CD4-positive, alpha-beta T cell treated with Interleukin-1 beta for 1 hour (primary cell): ENCODE measurements at places on chromosomes 7 and 10.

DNA sequence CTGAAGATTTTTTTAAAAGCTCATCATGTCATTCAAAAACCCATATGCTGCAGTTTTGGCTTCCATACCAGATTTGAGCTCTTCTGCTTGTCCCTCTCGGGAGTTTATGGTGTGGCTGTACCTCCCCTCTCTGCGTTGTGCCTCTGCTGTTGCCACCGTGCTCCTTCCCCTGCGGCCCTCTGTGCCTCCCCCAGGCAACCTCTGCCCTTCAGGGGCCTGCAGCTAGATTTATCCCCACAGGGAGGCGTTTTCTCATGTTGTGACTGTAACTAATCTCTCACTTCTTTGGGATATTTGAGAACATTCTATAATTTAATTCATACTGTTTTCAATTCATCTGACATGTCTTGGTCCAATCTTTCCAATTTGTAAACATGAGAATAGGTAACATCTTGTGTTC, 52.7 kb downstream of the TASOR2 start:
- DNase-seq: no peak

- no peak for DNase-seq
Observed at GRCh38 chr7:33870120-33870519, 35.2 kb upstream of the BMPER start.

- no peak for DNase-seq
Observed at GRCh38 chr10:29756451-29756850, 121.7 kb upstream of the SVIL start.

DNA sequence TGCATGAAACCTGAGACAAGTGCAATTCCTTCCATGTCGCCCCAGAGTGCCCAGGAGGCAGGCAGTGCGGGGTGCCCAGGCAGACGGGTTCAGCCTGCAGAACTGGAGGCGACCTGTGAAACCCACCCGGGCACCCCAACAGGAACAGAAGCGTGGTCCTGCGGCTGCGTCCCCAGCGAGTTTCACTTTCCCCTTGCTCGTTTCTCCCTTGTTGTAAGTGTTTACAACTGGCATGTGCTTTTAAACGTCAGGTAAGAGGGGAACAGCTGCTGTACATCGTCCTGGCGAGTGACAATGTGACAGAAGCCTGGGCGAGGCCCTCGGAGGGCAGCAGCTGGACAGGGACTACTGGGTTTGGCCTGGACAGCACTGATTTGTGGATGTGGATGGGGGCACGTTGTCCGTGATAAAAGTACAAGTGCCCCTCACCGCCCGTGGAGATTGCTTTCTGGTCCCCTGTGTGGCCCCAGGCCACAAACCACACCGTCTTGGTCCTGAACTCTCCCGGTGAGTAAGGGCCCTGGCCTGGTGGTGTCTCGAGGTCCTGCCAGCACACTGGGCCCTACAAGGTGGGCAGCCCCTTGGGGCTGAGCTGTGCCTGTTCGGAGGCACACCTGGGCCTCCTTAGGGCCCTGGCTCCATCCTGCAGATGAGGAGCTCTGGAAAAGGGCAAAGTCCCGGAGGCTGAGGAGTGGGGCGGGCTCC, 4.0 kb downstream of the VENTX start:
- DNase-seq: no peak

DNA sequence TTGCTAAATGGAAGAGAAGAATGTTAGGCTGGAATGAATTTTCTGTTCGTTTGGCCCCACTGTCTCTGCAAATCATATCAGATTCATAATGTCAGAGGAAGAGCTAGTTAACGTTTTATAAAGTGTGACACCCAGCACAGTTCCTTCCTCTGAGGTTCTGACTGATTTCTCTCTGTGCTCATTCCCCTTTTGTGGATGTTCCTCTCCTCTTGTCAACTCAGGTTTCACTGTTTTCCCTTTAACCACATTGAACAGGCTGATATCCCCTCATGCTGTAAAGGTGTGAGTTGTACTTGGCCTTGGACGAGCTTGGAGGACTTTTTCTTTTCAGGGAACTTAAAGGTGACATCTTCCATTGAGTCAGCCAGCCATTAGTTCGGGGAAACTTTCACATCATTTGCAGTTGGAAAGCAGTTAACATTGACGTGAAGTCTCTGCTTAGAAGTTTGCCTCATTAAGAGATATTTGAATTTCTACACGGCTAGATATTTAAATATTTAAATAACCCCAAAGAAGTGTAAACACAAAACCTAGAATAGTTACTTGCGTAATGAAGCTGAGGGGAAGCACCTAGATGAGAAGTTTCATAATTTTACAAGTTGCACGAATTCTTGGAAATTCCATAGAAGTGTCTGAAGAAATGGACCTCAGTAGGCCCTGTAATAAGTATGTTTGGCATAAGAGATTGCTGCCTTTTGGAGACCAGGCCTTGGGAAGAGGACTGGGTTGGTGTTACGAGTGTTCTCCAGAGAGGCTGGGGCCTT, 101.5 kb upstream of the EGR2 start:
- DNase-seq: no peak

- DNase-seq: no peak
Observed at GRCh38 chr7:127908430-127909258, 122.6 kb downstream of the LRRC4 start.

- DNase-seq: peak; percentile 71
Observed at GRCh38 chr10:122565766-122566206, 5.2 kb downstream of the DMBT1 start.

DNA sequence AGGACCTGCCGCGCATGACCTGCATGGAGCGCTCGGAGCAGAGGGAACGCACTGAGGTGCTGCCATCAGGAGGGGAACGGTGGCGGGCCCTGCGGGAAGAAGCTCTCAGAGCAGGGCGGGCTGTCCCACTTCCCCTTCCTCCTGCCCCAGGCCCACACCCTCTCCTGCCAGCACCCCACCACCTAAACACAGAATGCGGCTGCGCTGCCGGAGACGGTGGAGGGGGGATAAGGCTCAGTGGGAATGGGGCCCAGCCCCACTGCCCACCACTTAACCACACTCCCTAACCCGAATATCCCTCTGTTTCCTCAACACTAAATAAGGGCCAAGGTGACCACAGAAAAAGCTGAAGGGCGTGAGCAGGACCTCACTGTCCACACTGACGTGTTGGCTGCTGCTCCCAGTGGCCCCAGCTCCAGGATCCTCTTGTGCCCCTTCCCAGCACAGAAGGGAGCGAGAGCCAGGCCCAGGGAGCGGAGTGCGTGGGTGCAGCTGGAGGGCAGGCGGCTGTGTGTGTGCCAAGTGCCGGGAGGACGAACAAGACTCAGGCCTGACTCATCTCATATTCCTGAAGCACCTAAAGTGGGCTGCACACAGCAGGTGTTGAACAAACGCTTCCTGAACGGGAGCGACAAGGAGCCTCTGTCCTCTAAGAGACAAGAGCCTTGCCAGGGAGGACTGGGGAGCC, 116.8 kb downstream of the MAD1L1 start:
- no peak for DNase-seq

DNA sequence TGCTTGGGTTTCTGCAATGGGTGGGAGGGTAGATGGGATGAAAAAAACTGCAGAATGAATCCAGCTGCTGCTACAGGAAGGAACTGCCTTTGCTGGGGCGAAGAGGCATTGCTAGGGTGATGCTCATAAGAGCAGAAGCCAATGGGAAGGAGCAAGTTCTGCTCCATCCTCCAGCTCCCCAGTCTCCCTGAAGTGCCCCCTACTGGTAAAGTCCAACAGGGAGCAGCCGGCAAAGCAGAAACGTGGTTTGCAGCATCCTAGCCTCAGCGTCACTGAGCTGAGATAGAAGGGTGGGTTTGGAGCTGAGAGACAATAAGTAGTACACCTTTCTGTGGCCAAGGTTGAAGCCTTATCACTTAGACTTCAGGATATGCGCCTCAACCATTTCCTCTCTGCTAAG, 220.5 kb downstream of the CCSER2 start:
- no peak for DNase-seq

GRCh38 chr7:89837515-89837914, 316.8 kb upstream of the STEAP1 start:
- no peak for DNase-seq

DNA sequence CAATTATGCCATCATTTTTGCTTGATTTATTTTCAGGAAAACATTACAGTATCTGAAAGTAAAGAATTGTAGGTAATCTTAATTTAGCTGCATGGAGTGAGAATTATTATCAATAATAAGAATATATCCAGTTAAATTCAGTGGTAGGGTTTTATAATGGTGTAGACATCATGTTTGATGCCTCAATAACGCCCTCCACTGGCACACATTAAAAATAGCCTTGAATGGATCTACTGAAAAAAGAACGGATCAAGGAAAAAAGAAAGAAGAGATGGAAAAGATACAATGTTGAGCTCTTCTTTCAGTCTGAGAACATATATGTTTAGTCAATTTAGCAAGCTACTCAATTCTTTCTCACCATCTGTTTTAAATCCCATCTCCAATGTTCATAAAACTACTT, 319.2 kb downstream of the CDC14C start:
- DNase-seq: no peak

- DNase-seq: no peak
Observed at GRCh38 chr7:112152186-112152585, 54.0 kb downstream of the DOCK4 start.

DNA sequence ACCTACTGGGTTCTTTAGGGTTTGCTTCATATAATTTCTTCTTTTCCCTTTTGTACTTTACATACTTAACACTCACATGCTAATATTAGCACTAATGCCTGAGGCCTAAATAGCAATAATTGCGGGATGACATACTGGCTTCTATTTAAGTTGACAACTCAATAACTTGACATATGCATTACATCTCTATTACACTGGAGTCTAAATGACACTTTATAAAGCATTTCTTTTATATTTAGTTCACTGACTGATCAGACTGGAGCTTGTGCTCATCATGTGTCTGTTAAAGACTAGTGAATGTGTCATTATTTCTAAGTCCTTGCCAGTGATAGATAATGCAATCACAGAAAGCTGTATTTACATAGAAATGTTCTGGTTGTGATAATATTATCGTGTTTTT, 472.1 kb upstream of the SEMA3A start:
- DNase-seq: no peak

GRCh38 chr7:105990141-105990540, 27.1 kb downstream of the CDHR3 start:
- no peak for DNase-seq

GRCh38 chr10:74490551-74490950, 335.8 kb upstream of the KAT6B start:
- DNase-seq: no peak

GRCh38 chr7:136698977-136699376, 169.5 kb upstream of the CHRM2 start:
- DNase-seq: no peak

- no peak for DNase-seq
Observed at GRCh38 chr10:34615770-34616169, 199.3 kb downstream of the PARD3 start.

DNA sequence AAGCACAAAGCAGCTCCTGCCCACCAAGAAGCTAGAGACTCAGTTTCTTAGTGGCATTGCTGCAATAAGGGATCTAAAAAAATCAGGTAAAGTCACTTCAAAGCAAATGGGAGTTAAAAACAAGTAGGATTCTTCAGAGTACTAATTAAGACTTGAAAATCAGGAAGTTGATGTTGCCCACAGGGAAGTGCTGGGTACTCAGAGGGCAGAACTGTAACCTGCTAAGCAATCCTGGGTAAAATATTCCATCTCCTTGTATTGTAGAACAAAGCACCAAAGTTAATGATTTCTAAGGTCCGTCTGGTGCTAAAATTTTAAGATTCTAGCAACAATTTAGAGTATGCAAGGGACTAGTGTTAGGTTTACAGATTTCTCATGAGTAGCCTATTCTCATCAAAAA, 8.3 kb downstream of the PEX1 start:
- no peak for DNase-seq

DNA sequence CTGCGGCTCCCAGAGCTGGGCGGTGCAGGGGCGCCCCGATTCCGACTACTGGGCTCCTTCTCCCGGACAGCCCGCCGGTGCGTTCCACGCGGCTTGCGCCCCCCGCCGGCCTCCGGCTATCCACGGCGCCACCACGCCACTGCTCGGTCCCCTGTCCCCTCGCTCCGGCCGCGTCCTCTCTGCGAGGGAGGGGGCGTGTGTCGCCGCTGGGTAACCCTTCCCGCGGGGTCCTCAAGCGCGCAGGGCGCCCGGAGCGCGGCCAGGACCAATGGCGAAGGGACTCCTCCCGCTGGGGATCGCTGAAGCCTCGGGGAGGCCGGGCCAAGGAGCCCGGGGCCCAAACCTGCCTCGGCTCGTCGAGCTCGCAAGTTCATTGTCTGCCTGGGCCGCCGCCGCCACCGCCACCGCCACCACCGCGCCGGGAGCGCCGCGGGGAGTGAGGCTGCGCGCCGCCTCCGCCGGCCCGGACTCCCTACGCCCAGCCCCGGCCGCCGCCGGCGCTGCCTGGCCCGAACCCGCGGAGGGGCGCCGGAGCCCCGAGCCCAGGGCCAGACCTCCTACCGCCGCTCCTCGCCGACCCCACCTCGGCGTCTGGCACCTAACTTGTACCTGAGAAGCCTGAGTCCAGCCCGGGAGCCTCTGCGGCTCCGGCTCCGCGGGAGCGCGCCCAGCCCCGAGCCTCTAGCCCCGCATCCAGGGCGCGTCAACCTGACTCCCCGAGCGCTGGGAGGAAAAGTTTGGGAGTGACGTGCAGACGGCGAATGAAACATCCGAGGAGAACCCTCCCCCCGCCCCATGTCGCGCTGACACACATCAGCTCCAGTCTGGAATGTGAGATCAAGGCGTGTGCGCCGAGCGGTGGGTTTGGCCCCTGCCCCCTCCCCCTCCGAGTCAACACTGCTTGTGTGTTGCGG, at the start of gene CHST15:
Gene CHST15 (minus strand): TSS at position 739 of the 914 bp plus-strand sequence. CDS start 47,386 bp downstream, outside the sequence.
- peak; percentile 3 for DNase-seq

DNA sequence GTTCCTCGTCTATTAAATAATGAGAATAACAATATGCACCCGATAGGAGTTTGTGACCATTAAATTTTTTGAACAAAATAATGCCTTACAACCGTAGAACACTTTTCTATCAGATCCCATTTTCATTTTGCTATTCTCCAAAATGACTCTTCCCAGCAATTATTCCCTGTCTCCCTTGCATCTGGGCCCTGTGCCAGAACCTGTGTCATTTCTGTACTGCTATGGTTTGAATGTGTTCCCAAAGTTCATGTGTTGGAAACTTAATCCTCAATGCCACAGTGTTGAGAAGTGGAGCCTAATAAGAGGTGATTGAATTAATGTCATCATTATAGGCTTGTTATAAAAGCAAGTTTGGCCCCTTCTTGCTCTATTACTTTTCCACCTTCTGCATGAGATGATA, 33.2 kb upstream of the SMNDC1 start:
- DNase-seq: no peak

GRCh38 chr7:107292591-107292990, 123.8 kb downstream of the HBP1 start:
- no peak for DNase-seq

DNA sequence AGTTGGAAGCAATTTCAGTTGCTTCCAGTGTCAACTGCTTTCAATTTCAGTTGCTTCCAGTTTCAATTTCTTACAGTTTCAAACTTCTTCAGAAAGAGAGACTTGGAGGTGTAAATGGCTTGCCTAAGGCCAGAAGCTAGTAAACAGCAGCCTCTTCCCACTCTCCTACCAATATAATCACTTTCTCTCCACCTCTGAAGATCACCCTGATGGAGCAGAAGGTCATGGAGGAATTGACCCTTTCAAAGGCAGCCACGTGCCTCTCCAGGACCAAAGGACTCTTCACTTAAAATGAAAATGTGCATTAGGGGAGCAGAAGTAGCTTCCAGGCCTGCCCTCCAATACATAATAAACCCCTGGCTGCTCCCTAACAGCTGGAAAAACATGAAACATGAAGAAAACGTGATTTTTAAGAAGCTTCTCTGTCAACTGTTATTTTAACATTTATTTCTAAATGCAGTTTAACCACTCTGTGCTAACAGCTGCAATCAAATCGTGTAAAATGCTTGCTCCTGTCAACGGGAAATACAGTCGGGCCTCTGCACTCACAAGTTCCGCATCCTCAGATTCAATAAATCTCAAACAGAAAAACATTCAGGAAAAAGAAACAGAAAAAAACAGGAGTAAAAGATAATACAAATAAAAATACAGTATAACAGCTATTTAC, 1020.6 kb downstream of the XPNPEP1 start:
- DNase-seq: no peak
